ENCODE measurements at places on chromosomes 12 and 14. TPM values are rescaled to one million over a fixed set of nuclear protein-coding genes. Genes with fewer than 3 reads are reported as not detected.

The MYO1H gene
- 1.0 TPM for total RNA-seq

The MIP gene
- not detected for total RNA-seq

The CLEC9A gene
- not detected for total RNA-seq

The GUCY2C gene
- total RNA-seq = 0.20 TPM

The STX2 gene
- 1.8 TPM for total RNA-seq

The RNASE7 gene
- 2.7 TPM for total RNA-seq

The CD69 gene
- total RNA-seq = 0.68 TPM

The C1S gene
- total RNA-seq = 36.5 TPM

The B4GALNT1 gene
- total RNA-seq = 0.04 TPM

The KRT4 gene
- total RNA-seq = 1,080 TPM

The DDN gene
- total RNA-seq = 0.28 TPM

The IQSEC3 gene
- total RNA-seq = 0.28 TPM

The DNAI7 gene
- total RNA-seq = not detected

The C14orf119 gene
- total RNA-seq = 34.7 TPM

The OLR1 gene
- 0.24 TPM for total RNA-seq

The SIX6 gene
- total RNA-seq = not detected
